ENCODE measurements at places on chromosomes 7 and 10.

GRCh38 chr10:67476201-67476600, 219.8 kb downstream of the CTNNA3 start:
- no peak for DNase-seq

DNA sequence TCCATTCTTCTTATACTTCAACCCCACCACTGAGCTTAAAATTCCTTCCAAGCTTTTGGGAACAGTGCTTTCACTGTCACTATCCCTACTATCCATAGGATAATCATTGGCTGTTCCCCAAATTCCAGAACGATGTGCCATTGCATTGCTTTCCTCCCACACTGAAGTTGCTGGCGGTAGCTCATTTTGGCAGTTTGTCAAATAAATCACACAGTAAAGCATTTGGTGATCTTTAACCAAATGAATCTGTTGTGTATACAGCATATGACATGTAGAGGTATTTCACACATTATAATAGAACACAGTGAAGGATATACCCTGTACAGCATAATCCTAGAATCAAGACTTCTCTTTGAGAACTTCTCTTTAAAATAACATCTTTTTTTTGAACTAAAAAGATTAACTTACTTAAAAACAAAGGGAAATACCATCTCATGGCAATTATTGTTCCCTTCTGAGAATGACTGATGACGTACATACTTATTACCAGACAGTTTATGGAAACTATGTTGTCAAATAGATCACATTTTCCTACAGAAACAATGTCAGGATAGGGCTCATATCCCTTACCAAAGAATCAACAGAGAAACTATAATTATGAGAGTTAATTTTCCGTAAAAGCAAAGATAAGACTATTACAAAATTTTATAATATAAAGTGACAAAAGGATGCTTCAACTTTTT, 93.6 kb downstream of the CTNNA3 start:
- DNase-seq = no peak

DNA sequence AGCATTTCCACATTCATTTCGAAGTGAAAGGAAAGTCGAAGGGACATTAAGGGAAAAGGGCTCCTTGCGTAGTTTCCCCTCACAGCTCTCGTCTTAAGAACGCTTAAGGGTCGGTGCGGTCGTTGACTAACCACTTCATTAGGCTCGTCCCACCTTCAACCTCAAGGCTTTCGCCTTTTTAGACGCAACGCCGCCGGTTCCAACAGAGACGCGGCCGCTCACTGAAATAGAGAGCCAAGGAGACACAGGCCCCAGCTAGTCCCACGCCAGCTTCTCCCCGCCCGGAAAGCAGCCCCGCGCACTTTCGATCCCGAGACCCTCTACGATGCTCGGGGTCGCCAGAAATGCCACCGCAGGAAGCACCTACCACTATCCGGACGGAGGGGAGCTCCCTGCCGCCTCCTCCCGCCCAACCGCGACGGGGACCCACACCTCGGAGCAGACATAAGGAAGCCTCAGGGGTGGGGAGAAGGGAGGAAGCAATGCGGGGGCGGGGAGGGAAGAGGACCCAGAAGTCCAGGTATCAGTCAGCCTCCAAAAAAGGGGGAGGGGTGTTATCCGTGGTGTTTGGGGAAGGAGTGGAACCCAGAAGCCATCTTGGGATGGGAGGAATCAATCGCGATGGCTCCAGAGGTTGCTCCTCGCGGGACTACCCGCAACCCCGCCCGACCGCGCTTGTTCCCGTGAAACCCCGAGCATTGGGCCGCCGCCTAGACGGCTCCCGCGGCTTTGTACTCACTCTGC, 559 bp downstream of the TRA2A start:
- no peak for DNase-seq

GRCh38 chr10:18616337-18616736, 35.0 kb downstream of the NSUN6 start:
- DNase-seq = no peak

- no peak for DNase-seq
These were observed 7.1 kb upstream of the RBM28 start for GRCh38 chr7:128350708-128351295.

- no peak for DNase-seq
These were observed 10.1 kb downstream of the THNSL1 start for GRCh38 chr10:25026463-25026862.

- no peak for DNase-seq
These were observed 3.6 kb downstream of the HOXA1 start for GRCh38 chr7:27091941-27092818.

DNA sequence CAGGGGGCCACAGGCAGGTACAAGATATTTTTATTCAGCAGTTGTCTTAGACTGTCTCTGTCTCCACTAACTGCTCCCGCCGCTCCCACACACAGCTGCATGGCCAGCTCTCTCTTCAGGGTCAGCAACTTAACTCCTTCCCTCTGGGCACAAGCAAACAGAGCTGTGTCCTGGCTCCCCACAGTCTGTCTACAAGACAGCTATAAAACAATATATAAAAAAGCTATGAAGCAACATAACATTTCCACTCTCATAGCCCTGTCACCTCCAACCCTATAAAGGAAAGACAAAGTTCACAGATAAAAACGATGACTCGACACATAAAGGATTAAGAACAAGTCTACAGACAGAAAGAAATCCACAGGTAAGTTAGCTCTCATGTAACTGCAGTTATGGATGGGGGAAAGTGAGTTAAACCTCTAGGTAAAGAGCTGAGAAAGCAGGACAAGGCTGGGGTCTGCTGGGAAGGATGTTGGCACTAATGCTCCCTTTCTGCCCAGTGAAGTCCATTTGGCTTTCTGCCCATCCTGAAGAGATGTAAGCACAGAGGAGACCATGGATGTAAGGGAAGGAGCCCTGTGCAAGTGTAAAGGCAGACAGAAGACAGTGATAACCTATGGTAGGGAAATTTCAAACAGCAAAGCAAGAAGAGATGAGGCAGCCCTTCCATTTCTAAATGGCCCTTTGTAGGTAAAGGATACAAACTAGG, 27.0 kb downstream of the RAPGEF5 start:
- DNase-seq = no peak

- DNase-seq = no peak
These were observed 44.2 kb upstream of the PPP2R2D start for GRCh38 chr10:131856441-131857094.

GRCh38 chr10:46534828-46535524, 21.5 kb downstream of the GPRIN2 start:
- DNase-seq = no peak

DNA sequence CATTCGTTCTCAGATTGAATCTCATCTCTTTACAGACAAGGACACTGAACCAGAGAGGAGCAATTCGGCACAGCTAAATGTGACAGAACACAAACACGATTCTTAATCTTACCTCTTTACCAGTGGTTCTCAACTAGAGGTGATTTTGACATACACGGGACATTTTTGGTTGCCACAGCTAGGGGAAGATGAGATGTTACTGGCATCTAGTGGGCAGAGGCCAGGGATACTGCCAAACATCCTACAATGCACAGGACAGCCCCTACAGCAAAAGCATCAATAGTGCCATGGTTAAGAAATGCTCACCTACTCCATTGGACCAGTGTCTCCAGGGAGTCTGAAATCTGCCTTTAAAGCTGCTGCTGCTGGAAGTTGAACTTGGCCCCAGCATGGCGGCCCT, 27.3 kb downstream of the PDE1C start:
- DNase-seq = no peak

DNA sequence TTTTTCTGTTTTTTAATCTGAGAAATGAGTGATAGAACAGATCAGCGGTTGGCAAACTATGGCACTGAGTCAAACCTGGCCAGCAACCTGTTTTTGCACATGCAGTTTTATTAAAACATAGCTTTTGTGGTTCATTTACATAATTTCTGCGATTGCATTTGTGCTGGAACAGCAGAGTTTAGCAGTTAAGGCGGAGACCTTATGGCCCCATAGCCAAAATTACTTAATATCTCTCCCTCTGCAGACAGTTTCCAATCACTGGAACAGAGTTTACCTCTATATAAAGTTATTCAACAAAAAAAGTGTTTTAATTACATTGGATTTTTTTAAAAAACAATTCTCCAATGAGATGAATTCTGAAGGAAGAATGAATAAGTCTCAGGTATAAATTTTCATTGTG, 212.1 kb downstream of the DGKB start:
- DNase-seq = no peak

DNA sequence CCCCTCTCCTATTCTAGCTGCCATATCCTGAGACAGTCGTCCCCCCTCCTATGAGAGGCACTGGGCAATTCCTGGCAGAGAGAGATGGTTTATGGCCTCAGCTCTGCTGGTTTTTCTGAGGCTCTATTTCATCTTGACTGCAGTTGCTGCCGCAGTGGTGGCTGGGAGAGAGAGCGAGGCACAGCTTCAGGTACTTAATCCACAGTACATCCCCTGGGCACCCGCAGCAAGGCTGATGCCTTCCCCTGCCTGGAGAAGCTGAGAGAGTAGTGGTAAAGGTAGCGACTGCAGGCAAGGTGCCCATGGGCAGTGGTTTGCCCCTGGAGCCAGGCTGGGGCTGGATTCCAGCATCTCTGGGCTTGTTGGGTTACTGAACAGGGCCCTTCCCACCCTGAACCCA, 324.7 kb downstream of the RPS24 start:
- no peak for DNase-seq

- DNase-seq = no peak
These were observed 53.5 kb upstream of the CACNB2 start for GRCh38 chr10:18086746-18087145.

- DNase-seq = no peak
These were observed 98.3 kb upstream of the C7orf33 start for GRCh38 chr7:148492157-148492860.

- no peak for DNase-seq
These were observed 365.7 kb downstream of the DNAJB6 start for GRCh38 chr7:157702311-157703023.

DNA sequence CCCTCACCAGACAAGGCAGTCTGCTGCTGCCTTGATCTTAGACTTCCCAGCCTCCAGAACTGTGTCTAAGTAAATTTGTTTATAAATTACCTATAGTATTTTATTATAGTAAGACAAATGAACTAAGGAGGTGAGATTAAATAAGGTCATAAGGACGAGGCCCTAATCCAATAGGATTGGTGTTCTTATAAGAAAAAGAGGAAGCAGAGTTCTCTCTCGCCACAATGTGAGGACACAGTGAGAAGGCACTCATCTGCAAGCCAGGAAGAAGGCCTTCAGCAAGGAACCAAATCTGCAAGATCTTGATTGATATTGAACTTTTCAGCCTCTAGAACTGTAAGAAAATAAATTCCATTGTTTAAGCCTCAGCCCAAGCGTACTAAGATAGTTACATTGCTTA, 6.1 kb upstream of the ZNF438 start:
- no peak for DNase-seq

GRCh38 chr10:102831322-102832071, 5.7 kb downstream of the CYP17A1 start:
- no peak for DNase-seq

GRCh38 chr10:106348933-106349332, 815.6 kb downstream of the SORCS1 start:
- no peak for DNase-seq

DNA sequence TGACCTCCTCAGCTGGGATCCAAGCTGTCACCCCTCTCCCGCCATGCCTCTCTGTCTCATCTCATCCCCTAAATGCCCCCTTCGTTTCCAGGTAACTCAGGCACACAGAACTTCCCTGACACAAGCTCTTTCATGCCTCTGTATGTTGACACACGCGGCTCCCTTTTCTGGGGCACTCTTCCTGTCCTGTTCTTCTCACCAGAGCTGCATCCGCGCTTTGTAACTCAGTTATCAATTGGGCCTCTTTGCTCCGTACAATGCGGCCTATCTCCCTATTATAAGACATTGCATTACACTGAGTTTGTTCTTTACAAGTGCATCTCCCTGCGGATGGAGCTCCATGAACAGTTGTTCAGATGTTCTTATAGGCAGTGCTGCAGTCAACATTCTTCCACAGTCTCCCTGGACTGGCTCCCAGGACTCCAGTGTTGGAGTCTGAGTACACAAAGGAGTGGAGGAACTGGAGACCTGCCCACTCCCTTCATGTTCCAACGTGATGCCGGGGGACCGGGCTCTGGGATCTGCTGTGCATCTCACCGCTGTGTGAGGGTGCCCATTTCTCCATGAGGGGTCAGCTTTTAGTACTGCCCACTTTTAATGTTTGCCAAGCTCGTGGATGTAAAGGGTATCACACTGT, 56.9 kb upstream of the TNS3 start:
- DNase-seq = no peak

- no peak for DNase-seq
These were observed 32.2 kb upstream of the PDE1C start for GRCh38 chr7:32102432-32102873.

DNA sequence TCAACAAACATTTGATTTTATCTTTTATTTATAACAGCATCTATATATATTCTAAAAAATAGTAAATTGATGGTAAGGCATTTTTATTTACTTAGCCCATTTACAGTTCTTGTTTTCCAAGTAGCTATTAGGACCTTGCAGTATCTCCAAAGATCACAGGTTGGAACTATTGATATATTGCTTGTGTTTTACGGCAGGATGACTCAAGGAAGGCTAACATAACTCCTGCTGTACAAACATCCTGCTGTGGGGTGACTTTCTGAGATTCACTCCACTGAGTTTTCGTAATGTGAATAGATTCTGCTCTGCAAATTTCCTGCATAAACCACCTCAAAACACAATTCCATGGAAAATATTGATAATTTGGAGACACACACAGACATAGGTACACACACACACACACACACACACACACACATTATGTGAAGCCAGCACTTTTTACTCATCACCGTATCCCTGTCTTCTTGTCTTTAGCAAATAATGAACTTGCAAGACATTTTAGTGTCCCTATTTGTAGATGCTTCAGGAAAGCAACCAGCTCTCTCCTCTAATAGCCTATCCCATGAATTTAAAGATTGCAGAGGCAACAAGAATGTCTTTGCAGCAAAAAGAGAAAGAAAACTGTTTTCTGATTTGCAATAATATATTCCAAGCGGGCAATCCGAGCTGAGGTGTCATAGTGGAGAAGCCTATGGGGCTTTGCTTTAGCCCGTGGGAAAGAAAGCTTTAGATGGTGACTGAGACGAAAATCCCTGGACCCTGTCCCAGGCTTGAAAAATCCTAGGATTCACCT, 722 bp downstream of the AGR2 start:
- DNase-seq = no peak

- DNase-seq = no peak
These were observed 1.3 kb downstream of the IMMP2L start for GRCh38 chr7:111560773-111561653.

DNA sequence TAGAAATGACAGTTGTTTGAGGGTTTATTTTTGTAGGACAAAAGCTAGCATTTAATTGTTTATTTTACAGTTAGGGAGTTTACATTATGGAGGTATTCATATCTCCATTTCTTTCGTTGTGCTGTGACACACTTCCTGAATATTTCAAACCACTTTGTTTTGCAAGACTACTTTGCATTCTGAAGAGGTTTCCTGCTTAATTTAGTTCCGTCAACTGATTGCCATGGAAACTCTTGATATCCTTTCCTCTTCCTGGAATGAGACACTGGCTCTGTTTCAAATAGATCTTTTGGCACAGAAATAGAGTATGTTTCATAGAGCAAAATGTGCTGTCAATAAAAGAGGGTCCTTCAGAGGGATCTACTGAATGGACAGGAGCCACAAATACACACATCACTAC, 159.5 kb upstream of the AGR3 start:
- peak; percentile 77 for DNase-seq

GRCh38 chr10:130807096-130807495, 504.4 kb downstream of the TCERG1L start:
- DNase-seq = no peak
